ENCODE measurements at places on chromosomes 6 and 20.

GRCh38 chr6:23784301-23784919, 341.6 kb upstream of the NRSN1 start:
- no peak for DNase-seq

GRCh38 chr6:37669306-37669705, 28.4 kb downstream of the MDGA1 start:
- no peak for DNase-seq

DNA sequence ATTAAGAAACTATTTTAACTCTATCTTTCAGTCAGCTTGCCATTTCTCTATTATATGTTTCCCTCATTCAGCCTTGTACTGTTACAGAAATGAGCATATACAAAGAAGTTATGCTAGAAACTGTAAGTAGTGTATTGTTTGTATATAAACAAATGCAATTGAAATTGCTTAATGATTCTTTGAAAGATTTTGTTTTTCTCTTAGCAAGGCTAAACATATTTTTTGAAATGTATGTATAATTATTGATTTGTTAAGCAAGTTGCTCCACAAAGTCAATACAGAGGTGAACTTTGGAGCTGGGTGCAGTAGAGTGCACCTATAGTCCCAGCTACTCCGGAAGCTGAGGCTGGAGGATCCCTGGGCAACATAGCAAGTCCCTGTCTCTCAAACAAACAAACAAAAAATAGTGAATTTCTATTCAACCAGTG, 253.6 kb downstream of the RNGTT start:
- DNase-seq: no peak

DNA sequence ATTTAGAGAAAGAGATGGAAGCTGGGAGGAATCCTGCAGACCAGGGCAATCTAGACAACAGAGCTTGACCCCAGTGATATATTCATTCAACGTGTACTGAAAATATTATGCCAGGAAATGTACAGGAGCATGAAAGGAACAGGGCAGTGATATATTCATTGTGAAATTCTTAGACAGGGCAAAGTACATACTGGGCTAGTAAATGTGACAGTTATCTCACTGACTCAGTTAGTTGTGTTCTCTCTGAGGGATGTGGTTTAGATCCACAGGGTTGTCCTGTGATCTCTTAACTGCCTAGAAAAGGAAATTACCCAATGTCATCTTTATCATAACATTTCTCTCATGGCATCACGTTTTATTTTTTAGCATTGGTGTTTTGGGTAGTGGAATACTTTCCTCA, 891.3 kb downstream of the EYS start:
- no peak for DNase-seq

DNA sequence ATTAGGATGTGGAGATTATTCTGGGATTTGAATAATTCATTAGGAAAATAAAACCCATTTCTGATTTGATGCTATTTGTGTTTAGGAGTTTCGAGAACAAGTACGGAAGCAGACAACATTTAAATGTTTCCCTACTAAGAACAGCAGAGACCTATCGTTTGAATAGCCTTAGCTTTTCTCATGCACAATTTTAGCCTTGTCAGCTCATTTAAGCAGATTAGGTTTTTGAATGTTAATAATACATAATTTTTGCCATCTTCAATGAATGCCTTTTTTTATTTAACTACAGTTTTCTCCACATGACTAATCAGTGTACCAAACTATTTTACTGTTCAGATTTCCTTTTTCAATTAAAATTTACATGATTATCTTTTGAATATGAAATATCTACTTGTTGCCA, 592.0 kb downstream of the BCKDHB start:
- no peak for DNase-seq

GRCh38 chr6:19999319-20000191, 162.4 kb downstream of the ID4 start:
- DNase-seq: no peak

- no peak for DNase-seq
These were observed 635 bp downstream of the SLC35B3 start for GRCh38 chr6:8434727-8435092.

DNA sequence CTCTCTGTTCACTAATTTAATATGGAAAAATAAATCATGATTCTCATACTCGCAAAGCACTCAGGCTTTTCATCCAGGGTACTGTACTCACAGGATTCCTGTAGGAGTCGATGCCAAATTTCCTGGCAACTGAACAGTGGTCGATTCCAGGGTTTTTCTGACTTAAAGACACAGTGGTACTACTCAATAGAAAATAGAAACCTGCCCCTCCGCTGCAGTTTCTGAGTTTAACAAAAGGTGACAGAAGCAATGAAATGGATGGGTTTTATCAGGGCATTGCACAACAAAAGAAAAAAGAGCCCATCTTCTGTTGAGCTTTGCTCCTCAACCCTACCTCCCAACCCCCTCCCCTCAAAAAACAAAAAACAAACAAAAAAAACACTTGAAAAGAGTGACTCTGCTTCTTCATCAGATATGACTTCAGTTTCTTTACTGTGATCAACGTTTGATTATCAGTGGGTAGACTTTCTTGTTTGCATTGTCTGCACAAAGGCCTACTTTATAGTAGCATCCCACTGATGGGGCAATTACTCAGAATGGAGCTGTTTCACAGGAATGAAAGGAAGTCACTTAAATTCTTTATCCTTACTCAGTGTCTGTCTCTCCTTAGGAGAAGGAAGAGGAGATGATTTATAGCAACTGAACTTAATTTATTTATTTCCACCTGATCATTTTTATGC, 96.2 kb upstream of the FOXO3 start:
- DNase-seq: no peak

- no peak for DNase-seq
These were observed 87.5 kb upstream of the ARID1B start for GRCh38 chr6:156689656-156690055.

GRCh38 chr6:101663100-101663499, 269.6 kb downstream of the GRIK2 start:
- no peak for DNase-seq

DNA sequence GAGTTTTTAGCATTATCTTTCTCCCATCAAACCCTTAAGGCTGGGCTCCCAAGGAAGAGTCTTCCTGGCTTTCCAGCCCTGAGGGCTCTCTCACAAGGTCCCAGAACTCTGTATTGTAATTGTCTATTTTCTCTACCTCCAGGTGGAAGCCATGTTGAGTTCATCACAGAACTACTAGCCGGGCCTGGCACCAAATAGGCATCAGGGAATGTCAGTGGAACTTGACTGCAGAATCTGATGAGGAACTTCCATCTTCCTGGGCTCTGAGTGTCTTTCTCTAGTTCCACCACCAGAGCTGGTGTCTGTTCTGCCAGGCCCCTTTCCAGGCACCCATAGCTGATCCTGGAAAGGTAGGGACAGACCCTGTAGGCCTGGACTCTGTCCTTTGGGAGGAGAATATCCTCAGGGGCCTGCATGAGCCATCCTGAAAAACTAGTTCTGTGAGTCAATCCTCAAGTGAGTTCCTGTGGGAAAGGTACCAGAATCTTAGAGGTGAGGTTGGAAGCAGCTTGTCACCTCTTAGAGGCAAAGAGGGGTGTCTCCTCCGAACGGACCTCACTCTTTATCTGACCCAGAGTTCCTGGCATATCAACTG, 11.1 kb upstream of the TOP1 start:
- DNase-seq: no peak

GRCh38 chr20:47133809-47134456, 222.6 kb downstream of the ZMYND8 start:
- DNase-seq: no peak

GRCh38 chr6:130473886-130474285, 108.1 kb downstream of the TMEM200A start:
- DNase-seq: no peak

DNA sequence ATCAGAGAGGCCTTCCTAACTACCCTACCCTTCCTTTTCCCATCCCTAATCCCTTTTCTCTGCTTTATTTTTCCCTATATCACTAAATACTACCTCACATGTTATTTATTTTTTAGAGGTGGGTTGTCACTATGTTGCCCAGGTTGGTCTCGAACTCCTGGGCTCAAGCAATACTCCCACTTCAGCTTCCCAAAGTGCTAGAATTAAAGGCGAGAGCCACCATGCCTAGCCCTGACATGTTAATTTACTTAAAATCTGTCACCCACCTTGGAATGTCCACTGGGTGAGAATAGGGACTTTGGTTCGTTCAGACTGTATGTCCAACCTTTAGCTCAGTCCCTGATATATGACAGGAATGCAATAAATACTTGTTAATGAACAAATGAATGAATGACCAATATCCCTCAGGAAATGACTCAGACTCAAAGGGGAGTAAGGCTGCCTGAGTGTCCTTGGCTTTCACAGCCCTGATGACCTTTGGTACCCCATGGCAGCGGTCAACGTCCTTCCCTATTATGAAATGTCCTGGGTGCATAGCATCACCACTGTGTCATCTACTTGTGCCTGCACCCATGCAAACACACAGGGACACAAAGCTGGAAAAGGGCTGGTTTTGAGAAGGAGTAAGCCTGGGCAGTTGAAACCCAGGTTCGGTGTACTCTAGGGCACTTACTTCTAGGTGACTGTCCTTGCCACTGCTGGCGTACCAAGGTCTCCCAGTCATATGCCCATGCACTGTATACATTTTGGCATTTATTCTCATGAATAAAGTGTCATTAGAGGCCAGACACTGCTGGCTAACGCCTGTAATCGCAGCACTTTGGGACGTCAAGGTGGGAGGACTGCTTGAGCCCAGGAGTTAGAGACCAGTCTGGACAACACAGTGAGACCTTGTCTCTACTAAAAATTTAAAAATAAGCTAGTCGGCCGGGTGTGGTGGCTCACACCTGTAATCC, 26.5 kb downstream of the BCL2L1 start:
- DNase-seq: no peak

- DNase-seq: no peak
These were observed 185.7 kb upstream of the FLRT3 start for GRCh38 chr20:14523090-14523489.

DNA sequence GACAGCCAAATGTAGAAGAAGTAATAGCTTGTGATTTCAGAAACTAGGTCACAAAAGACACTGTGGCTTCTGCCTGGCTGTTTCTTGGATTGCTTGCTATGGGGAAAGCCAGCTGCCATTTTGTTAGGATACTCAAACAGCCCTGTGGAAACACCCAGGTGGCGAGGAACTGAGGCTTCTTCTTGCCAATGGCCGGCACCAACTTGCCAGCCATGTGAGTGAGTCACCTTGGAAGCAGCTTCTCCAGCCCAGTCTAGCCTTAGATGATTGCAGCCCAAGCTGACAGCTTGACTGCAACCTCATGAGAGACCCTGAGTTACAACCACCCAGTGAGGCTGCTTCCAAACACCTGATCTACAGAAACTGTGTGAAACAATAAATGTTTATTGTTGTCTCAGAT, 11.9 kb upstream of the KIAA1755 start:
- DNase-seq: no peak

DNA sequence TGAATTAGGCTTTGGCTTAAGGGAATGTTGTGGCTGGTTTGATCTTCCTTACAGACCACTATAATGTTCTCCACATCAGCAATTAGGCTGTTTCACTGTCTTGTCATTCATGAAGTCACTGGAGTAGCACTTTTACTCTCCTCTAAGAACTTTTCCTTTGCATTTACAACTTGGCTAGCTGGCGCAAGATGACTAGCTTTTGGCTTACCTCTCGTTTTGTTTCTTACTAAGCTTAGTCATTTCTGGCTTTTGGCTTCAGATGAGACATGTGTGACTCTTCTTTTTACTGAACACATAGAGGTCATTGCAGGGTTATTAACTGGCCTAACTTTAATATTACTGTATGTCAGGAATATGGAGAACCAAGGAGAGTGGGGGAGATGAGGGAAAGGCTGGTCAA, 143.2 kb downstream of the PTCHD4 start:
- DNase-seq: no peak

- no peak for DNase-seq
These were observed 444.8 kb downstream of the MAFB start for GRCh38 chr20:40244286-40244685.

GRCh38 chr6:110002676-110003075, 24.6 kb downstream of the GPR6 start:
- DNase-seq: no peak

DNA sequence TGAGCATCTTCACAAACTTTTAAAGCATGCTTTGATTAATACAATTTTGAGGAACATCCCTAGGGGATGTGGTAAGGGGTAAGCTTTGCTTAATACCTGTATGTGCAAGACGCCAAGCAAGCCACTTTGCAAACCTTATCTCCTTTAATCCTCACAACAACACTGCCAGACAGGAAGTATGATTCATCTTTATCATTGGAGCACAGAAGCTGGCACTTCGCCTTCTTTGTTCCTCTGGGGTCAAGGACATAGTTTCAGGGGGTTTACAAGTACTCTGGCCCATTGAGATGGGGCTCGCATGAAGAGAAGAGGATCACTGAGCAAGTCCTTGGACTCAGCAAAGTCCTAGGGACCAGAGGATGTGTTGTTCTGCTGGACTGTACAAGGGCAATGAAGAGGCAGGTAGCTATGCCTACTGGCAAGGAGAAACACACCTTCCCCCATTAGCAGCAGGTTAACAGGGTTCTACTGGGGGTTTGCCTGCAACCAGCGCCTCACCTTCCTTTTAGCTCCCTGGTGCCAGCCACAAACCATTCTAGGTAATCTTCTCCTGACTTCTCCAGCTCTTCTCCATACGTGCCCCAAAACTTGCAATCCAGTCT, 8.8 kb downstream of the TMEM244 start:
- no peak for DNase-seq

GRCh38 chr20:698276-698675, 22.7 kb upstream of the SCRT2 start:
- DNase-seq: no peak

DNA sequence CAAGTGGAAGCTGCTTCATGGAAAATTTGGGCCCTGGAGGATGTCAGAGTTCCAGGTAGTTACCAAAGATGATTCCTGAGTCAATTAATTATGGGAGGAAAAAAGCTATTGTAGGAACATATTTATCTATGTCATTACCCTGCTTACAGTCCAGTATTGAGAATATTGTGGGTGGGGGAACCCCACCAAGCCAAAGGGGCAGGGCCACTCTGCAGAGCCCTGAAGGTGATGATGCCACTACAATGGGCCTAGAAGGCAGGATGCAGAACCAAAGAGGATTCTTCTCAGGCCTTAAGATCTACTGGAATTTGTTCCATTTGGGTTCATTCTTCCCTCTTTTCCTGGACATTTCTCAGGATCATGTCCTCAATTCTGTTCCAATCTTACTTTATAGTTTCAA, 375.2 kb upstream of the MARCKS start:
- no peak for DNase-seq

GRCh38 chr6:97963193-97963592, 680.2 kb upstream of the MMS22L start:
- no peak for DNase-seq

GRCh38 chr20:9147547-9148024, 78.7 kb downstream of the PLCB4 start:
- no peak for DNase-seq

- no peak for DNase-seq
These were observed 193.6 kb upstream of the SLC24A3 start for GRCh38 chr20:19018881-19019280.

- DNase-seq: no peak
These were observed 108.0 kb downstream of the SYNDIG1 start for GRCh38 chr20:24577271-24577909.

- DNase-seq: no peak
These were observed 39.9 kb upstream of the TAB2 start for GRCh38 chr6:149277621-149278020.

GRCh38 chr6:81895511-81896185, 143.2 kb upstream of the TENT5A start:
- no peak for DNase-seq

- no peak for DNase-seq
These were observed 23.6 kb downstream of the NTSR1 start for GRCh38 chr20:62732031-62732760.
